ENCODE measurements at places on chromosomes 2 and 18.
A peak's percentile ranks its signal among the peaks of the same experiment; 100 is the strongest.

DNA sequence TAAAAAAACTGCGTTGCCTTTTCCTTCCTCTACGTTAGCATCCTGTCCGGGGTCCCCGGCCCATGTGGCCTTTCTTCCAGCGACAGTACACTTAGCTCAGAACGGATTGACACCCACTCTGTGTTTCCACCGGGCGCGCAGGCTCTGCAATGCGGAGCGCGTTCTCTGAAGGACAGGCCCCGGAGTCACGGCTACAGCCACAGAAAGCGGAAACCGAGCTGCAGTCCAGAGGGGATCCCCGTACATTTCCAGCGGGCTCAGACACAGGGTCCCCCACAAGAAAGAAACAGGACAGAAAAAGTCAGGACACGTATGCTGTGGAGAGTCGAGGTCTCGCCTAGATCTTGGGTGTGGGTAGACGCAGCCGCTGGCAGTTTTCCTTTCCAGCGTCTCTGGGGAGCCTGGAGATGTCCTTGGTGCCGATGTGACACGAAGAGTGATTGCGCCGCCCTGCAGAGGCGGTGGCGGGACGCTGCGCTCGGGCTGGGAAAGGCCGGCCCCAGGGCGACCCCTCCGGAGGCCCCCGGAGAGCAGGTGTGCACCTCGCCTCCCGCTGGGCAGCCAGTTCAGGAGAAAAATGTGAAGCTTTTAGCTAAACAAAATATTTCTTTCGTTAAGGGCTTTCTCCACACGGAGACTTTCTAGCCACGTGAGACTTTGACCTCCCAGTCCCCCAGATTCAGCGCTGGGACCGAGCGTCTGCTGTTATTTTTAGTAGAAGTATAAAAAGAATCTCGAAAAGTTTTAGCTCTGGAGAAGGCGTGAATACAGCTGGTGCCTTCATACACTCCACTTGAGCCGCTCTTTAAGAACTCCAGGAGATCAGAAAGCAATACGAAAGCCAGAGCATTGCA lies 1.3 kb upstream of the ACKR3 start:
- no peak for DNase-seq

DNA sequence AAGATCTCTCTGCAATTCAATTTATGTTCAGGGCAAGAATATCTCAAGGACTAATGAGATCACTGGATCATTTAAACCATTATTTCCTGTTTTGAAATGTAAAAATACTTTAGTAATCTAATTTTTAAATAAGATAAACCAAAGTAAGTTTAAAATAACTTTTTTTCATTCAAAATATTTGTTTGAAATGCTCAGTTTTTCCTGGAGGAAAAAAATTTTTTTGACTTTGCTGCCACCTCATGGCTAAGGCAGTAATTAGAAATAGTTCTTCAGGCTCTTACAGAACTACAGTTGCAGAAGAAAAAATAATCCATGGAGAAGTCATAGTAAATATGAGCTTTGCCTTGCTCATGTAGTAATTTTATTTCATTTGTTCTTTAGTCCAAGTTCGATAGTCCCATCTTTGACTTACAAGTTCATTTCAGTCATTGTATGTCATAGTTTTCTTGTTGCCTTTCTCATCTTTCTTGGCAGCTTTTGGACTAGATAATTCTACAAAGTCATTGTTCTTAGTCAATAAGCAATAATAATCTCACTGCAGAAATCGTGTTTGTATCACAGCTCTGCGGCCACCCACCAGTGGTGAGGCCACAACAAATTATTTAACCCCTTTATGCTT lies 127.4 kb downstream of the DPP4 start:
- DNase-seq: peak; percentile 43

- DNase-seq: no peak
These were observed 130.8 kb downstream of the ZNF236 start for GRCh38 chr18:76953156-76953555.

GRCh38 chr2:141508086-141508752 lies 622.6 kb downstream of the LRP1B start:
- DNase-seq: no peak

DNA sequence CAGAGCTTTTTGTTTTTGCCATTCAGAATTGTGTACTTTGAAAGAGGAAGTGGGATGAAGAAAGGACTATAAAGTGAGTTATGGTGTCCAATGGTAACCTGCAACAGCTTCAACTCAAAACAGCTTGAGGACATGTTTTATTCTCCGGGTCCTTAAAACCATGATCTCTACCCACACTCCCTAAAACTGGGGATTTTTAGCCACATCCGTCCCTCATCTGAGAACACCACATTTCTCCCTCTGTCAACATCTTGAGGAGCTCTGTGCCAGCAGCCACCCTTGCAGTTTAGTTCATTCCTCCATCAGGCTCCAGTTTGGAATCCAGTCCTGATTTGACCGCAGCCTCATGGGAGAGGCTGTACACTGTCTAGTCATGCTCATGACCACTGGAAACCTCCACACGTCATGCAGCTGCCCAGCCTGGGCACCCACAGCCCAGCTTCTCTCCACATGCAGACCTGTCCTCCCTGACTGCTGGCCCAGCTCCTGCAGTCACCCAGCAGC lies 62.6 kb downstream of the C18orf63 start:
- peak; percentile 42 for DNase-seq

DNA sequence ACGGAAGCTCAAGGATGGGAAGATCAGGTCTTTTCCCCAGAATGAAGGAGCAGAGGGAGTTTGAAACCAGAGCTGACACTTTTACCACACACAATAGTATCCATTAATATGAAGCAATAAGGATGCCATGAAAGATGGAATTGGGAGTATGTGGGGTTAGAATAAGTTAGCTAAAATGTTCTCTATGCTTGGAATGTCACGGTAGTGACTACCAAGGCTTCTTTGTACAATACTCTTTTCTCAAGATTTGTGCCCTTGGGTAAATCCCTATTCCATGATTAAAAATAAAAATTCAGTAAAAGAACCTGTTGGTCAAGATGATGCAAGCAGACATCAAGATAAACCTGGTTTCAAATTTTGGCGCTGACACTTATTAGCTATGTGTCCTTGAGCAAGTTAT lies 75.0 kb downstream of the NRXN1 start:
- no peak for DNase-seq

Data from AML-193 (cell line).